ENCODE measurements at places on chromosomes 16 and 17.

GRCh38 chr17:78268951-78269905 lies 37.8 kb downstream of the TMEM235 start:
- DNase-seq: no peak

- no peak for DNase-seq
Measured at GRCh38 chr17:27452828-27453227, 3.4 kb upstream of the KSR1 start.

GRCh38 chr17:8670421-8670820 lies 39.9 kb upstream of the MYH10 start:
- no peak for DNase-seq

GRCh38 chr17:71801301-71801700 lies 319.5 kb upstream of the SOX9 start:
- no peak for DNase-seq

GRCh38 chr17:7929158-7930023 lies at the start of gene KCNAB3:
Gene KCNAB3 (minus strand): TSS chr17:7929856. CDS start chr17:7929435, 421 bp downstream.
- DNase-seq: no peak

DNA sequence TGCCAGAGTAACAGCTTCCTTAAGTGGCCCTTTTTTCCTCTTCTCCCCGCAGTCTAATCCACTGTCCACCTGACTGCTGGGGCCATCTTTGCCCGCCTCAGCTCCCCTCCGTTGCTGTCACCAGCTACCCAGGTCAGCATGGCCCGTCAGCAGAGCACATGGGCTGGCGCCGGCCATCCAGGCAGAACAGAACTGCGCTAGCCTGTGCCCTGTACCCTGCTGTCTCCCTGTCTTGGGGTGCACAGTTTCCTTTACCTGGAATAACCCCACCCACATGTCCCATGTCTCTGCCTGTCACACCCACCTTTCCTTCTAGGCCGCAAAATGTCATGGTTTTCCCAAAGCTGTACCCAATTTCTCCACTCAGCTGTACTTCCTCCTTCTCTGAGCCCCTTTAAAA lies 55.7 kb downstream of the GNAO1 start:
- DNase-seq: no peak

- DNase-seq: no peak
Measured at GRCh38 chr16:29903590-29903989, 3.3 kb downstream of the ASPHD1 start.

DNA sequence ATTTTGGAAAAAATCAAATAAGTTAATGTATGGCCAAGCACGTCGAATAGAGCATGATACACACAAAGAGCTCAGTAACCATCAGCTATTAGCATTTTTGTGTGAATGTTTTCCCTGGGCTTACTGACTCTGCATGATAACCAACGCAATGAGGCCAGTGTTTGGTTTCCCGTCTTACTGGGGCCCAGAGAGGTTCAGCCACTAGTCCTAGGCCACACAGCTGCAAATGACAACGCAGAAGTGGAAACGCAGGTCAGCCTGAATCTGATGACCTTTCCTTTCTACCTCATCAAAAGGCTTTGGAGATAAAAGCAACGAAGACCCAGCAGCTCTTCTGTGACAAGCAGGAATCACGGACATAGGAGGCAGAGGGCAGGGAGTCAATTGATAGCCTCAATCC lies 7.2 kb upstream of the CACNG4 start:
- no peak for DNase-seq

DNA sequence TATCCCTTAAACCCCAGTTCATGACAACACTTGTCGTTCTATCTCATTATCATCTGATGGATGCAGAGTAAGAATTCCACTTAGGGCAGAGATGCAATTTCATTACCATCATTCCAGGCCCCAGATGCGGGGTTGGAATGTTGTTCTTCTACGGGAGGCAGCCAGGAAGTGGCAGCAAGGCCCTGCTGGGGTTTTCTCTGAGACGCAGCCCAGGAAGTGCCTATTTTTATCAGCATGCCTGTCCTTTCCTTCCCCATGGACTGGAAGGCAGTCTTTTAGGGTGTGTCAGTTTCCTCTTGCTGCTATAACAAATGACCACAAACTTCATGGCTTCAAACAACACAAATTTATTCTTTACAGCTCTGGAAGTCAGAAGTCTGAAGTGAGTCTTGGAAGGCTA lies 246.6 kb upstream of the DYNLRB2 start:
- no peak for DNase-seq

DNA sequence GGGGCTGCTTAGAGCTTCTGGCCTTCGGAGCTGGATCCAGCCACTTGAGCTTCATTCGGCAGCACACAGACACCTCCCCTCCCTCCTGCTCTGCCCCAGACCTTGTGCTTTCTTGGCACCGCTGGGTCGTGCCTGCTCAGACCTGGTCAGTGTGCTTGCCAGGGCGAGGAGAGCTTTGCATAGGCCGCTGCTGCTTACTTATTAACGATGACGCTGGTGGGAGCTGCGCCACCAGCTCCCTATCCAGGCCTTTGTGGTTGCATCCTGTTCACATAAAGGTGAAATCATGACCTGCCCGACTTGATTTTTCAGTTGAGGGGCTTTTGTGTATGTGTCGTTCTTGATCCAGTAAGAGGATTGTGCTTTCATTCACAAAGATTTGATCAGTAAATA lies 101.1 kb downstream of the MSI2 start:
- DNase-seq: no peak

DNA sequence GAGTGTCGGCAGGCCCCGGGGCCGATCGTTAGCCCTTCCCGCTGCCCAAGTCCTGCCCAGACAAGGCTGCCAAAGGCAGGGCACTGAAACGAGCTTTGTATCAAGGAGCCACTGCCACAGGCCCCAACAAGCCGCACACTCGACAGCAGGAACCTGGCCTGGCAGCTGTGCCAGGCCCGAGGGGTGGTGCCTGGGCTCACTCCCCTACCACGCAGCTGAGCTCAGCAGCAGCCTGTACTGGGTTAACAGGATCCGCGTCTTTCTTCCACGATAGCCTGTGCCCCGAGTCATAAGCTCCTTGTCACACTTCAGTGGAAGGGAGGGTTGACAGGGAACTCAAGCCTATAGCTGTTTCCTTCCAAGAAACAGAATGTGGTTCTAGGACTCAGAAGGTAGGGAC lies 87.9 kb downstream of the ABR start:
- DNase-seq: no peak

- no peak for DNase-seq
Measured at GRCh38 chr16:14140923-14141322, 69.8 kb downstream of the MRTFB start.

DNA sequence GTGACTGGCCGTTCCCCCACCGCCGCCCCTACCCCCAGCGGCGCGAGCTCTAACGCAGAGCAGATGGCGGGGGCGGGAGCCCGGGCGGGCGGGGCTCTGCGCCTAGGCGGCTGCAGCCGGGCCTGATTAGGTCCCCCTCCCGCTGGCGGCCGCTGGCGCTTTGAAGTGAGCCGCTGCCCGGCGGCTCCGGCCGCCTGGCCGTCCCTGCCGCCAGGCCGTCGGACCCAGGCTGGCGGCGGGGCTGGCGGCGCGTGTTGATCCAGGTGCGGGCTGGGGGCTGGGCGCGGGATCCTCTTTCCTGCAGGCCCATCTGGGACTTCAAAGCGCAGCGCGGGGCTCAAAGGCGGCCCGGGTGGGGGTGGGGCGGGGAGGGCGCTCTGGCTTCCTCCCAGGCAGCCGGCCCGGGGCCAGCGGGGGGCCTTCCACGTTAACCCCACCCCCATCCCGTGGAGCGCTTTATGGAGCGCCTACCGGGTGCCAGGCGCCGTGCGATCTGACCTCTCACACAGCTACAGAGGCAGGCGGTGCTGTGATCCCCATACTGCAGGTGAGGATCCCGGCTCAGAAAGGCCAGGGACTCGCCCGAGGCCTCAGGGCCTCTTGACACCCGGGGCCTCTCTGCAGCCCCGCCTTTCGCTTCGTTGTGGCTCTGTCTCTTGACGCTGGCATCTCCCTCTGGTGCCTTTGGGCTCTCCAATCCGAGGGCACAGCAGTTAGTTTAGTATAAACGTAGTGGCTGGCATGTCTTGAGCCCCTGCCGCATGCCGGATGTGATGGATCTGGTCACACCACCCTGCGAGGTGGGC lies 80.0 kb upstream of the NKD1 start:
- DNase-seq: no peak

DNA sequence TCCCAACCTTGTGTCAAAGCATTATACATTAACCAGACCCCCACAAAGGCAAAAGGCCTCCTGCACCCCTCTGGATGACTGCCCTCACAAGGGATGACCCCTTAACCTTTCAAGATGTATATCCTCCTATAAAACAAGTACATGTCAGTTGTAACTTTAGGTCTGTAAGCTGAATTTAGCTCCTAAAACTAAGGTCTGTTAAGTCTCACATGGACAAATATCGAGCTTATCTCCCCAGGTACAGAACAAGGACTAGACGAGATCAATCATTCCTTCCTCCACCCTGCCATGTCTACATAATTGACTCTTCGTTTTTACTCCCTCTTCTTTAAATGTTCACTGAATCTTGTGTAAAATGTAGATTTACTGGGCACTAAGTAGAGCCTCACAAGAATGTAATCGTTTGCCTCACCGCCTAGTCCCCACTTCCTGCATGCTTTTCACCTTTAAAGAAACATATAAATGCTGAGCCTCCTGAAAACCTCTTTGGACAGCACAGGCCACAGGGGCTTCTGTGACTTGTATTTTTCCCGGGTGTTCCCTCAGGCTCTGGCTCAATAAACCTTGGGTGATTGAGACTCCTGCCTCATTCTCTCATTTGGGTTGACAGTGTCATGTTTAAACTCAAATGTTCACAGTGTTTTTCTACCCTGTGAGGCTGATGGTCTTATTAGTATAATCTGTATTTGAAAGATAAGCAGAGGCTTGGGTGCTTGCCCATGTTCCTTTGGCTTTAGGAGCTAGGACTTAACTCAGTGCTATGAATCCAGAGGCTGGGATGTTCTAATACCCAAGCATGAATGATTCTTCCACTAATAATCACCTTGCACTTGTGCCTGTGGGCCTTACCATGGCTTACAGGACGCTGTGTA lies 37.6 kb downstream of the MMD start:
- DNase-seq: no peak

DNA sequence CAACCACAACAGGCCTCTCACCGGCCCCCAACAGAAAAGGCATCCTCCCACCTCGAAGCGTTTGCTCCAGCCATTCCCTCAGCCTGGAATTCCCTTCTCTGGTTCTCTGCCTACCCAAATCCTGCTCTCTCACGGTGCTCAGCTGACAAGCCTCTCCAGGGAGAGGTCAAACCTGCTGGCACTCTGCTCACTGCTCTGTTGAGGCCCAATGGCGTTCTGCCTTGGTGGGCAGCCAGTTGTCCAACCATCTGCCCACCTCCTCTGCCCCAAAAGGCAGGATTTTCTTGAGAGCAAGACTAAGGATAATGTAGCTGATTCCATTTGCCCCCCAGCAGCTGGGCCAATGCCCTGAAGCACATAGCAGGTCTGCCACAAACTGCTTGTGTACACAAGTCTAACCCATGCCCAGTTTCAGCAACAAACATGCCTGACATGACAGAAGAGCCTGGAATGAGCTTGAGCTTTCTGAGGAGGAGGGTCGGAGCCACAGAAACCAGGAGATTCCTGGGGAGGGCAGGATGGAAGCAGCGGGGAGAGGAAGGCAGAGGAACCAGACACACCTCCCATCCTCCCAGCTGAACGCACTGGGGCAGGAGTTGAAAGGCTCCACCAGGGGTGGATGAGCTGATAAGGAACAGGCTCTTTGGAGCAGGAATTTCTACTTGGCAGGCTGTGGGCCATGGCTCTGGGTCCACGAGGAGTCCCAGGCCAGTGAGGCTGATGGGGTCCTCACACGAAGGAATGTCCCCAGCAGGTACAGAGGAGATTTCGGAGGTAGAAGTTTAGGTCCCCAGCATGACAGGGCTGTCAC lies 23.9 kb downstream of the ARHGAP27 start:
- DNase-seq: no peak

DNA sequence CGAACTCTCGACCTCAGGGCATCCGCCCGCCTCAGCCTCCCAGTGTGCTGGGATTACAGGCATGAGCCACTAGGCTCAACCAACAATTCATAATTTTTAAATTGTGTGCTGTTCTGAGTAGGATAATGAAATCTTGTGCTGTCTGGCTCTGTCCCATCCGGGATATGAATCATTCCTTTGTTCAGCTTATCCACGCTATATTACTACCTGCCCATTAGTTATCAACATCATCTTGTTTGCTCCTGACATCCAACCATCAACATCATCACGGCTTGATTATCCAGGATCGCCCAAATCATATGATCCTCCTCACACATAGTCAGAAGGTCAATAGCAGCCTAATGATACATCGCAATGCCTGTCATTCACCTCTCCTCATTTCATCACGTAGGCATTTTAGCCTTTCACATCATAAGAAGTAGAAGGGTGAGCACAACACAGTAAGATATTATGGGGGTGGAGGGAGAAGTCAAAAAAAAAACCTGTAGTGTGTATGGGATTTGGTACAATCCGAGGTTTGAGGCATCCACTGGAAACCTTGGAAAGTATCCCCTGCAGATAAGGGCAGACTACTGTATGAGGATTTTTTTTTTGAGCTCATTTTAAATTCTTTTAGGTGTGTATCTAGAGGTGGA lies 77.0 kb upstream of the SIAH1 start:
- DNase-seq: no peak

DNA sequence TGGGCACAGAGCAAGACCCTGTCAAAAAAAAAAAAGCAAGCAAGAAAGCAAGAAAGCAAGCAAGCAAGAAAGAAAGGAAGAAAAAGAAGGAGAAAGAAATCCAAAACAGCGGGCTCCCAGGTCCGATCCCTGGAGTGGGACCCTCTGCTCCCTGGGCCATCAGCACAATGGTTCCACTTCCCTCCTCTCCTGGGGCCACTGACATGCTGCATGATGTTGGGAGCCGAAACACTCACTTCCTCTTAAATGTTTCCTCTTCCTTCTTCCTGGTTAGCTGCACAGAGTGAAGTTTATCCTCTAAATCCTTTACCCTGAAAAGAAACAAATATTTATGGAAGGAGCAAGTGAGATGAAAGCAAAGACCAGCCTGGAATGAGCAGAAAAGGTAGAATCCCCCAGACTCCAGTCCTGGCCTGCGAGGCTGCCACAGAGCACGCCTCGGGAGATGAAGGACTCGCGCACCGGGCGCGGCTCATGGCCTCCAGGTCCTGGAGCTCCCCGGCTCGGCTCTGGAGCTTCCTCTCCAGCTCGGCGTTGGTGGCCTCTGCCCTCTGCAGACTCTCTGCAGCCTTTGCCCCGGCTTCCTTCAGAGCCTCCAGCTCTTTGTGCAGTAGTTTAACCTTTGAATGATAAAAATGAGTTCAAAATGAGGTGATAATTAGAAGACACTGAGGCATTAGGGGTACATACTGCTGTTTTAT lies 19.0 kb downstream of the CCDC57 start:
- DNase-seq: no peak

DNA sequence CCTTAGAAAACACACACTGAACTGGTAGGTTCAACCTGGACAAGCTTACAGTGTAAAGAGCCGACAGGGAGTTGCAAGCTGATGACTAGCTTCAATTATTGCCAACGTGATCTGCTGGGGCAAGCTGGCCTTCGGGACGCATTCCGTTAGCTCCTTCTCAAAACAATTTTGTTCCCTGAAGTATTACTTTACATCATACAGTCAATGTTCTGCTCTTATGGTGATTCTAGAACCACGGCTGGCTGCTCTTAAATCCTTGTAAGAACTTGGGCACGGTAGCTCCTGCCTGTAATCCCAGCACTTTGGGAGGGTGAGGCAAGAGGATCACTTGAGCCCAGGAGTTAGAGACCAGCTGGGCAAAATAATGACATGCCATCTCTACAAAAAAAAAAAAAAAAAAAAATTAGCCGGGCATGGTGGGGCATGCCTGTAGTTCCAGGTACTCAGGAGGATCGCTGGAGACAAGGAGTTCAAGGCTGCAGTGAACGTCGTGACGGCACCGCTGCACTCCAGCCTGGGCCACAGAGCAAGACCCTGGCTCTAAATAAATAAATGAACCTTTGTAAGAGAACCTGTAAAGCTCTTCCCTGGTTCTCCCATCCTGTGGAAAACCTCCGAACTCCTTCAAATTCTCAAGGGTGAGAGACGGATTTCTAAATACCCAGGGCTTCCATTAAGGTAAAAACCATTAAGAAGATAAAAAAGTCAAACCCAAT lies 2.0 kb downstream of the CDIP1 start:
- DNase-seq: no peak
